Neural progenitor cell (in vitro differentiated cells): ENCODE measurements at places on chromosomes 2 and 18.
A peak's percentile ranks its signal among the peaks of the same experiment; 100 is the strongest.

DNA sequence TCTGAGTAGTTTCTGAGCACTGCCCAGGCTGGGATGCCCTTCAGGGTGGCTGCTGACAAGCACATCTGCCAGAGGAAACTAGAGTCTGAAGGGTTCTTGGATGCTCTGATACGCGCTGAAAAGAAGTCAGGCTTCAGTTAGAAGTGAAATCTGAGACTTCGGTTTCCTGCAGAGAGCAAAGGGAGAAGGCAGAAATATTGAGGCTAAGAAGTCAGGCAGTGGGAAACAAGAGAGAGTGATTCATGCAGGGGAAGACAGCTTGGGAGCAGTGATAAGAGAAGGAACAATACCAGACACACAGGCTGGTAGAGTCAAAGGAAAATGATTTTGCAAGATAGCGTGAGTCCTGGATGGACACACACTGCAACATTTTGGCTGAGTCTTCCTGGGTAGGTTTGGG lies 51.0 kb upstream of the BOD1L2 start:
- DNase-seq, result peak; percentile 40

DNA sequence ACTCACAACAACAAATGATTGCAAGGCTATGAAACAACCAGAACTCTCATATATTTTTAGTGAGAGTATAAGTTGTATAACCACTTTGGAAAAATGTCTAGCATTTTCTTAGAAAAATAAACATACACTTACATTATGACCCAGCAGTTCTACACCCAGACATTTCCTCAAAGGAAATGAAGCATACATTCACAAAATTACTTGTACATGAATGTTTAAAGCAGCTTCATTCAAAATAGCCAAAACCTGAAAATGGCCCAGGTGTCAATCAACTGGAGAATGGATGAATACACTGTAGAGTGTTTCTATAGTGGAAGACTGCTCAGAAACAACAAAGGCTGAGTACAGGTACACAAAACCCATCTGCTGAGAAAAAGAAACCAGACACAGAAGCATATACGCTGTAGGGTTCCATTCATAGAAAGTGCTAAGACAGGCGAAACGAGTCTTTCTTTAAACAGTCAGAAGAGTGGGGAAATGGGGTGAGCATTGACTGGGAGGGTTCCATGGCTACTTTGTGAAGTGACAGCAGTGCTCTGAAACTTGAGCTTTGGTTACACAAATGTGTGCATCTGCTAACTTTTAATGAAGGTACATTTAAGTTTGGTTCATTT lies 799.0 kb downstream of the DCDC2C start:
- no peak for DNase-seq

DNA sequence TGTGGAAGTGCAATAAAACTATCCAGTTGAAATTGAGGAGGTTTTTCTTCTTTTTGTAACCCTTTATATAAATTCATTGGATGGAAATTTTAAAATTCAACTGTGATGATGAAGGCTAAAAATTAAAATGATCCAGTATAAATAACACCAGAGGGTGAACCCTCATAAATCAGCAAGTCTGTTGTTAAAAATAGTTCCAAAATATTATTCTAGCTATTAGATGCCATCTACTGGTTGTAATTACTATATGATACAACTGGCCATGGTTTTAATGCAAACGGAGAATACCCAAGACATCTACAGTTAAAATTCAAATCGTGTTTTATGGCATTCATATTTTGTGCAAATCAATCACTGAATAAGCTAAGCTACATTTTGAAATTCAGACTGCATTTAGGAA lies 53.8 kb downstream of the TMEM200C start:
- no peak for DNase-seq

- DNase-seq, result no peak
These were observed 5.5 kb downstream of the MEX3C start for GRCh38 chr18:51192026-51192425.

GRCh38 chr2:218567797-218568189 lies 358 bp downstream of the USP37 start:
- no peak for DNase-seq

GRCh38 chr2:130787841-130788240 lies 32.5 kb downstream of the AMER3 start:
- DNase-seq, result no peak

DNA sequence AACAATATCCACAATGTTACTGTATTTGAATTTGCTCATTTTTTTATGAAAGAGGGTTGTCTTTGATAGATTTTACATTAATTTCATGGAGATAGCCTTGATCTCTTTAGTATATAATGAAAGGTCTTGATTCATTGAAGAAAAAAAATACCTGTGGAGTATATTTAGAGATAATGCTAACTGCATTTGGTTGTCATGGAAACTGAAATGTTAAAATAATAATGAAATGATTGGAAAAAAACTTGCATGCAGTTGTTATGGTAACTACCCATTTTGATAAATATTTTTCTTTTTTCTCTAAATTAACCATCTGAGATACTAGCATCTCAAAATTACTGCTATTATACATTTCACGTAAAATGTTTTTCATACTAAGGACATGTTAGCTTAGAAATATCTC lies 712.7 kb upstream of the FAM98A start:
- no peak for DNase-seq

DNA sequence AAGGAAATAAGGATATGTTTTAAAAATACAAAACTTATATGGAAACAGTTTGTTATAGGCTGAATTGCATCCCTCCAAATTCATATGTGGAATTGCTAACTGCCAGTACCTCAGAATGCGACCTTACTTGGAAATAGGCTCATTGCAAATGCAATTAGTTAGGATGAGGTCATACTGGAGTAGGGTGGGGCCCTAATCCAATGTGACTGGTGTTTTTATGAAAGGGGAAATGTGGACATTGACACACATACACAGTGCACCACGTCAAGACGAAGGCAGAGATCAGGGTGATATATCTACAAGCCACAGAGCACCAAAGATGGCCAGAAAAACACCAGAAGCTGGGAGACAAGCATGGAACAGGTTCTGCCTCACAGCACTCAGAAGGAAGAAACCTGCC lies 494.2 kb downstream of the TSN start:
- DNase-seq, result no peak

DNA sequence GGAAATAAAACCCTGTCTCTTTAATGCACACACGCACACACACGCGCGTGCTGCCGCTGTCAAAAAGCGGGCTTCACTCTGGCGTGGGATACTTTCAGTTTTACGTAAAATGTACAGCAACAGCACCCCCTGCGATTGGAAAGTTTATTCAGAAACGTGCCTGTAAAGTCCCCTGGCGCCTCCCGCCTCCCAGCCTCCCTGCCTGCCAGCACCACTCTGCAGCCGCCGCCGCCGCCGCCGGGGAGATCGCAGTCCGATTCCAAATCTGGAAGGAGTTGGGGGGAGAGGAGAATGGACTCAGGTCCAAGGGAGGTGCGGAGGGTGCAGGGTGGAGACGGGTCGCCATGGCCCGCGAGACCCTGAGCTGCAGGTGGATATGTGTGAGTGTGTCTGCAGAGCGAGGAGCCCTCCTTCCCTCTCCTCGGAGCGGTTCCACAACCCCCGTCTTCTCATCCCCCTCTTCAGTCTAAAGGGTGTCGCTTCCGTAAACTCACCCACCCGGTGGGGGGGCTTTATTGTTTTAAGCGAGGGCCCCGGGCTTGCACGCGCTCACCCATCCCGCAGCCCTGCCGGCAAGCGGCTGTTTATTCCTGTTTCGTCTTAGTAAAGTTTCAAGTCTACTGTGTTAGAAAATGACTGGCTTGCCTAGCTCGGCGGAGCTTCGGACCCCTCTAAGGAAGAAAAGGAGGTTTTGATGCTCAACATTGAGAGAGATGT lies 1.8 kb upstream of the BCL11A start:
- DNase-seq, result peak; percentile 85

DNA sequence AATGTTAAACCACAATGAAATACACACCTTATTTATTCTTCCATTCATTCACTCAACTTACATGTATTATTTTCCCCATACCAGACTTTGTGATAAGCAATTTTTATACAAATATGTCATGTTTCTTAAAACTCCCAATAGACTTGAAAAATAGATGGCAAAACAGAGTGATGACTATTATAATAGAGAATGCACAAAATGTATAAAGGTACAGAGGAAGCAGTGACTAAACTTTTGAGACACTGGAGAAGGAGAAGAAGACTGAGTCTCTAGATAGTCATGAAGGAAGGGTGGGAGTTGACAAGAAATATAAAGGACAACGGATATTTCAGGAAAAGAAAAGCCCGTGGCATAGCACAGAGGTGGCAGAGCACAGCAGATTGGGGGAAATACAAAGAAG lies 198.1 kb upstream of the SLC39A10 start:
- no peak for DNase-seq

GRCh38 chr2:122697415-122697814 lies 942.0 kb downstream of the TSN start:
- no peak for DNase-seq

- DNase-seq, result no peak
These were observed 577.3 kb downstream of the EPHA4 start for GRCh38 chr2:220994846-220995245.

- no peak for DNase-seq
These were observed 341.5 kb upstream of the ATP5MC3 start for GRCh38 chr2:175523001-175523400.

DNA sequence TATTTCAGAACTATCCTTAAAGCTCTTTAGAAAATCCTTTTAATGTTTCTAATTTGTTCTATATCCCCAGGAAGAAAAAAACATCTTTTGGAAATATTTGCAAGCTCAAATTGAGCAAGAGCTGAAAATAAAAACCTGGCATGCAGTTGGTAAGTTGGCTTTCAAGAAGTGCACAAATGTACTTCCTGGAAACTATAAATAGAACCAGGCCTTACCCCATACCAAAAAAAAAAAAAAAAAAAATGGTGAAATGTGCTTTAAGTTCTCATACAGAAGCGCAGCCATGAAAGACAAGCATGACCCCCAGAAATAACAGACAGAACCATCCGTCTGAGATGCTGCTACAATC lies 178.5 kb downstream of the HDAC4 start:
- no peak for DNase-seq

DNA sequence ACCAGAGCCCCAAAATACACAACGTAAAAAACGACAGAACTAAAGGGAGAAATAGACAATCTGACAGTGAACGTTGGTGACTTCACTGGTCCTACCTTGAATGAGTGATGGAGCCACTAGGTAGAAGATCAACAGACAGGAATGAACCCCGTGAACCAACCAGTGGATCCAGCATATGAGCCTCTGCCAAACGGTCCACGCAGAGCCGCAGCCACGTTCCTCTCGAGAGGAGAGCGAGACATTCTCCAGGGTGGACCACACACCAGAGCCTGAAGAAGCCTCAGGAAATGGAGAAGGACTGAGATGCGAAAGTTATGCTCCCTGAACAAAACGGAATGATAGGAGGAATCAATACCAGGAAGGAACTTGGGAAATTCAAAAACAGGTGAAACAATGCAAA lies 178.4 kb downstream of the RTP5 start:
- DNase-seq, result no peak

- no peak for DNase-seq
These were observed 165.7 kb upstream of the KCNJ3 start for GRCh38 chr2:154532763-154533162.

- no peak for DNase-seq
These were observed 208.3 kb upstream of the SYT4 start for GRCh38 chr18:43485545-43485963.

DNA sequence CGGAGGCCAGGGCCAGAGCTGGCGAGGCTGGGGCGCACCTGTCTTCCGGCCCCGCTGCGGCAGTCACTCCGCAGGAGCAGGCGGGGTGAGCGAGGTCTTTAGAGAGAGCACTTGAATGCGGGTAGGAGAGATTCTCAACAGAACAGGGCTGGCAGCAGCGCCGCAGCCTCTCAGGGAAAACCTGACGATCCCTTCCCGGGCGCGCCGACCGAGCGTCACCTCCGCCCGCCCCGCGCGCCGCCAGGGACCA lies 526 bp downstream of the PRKRA start:
- DNase-seq, result no peak

DNA sequence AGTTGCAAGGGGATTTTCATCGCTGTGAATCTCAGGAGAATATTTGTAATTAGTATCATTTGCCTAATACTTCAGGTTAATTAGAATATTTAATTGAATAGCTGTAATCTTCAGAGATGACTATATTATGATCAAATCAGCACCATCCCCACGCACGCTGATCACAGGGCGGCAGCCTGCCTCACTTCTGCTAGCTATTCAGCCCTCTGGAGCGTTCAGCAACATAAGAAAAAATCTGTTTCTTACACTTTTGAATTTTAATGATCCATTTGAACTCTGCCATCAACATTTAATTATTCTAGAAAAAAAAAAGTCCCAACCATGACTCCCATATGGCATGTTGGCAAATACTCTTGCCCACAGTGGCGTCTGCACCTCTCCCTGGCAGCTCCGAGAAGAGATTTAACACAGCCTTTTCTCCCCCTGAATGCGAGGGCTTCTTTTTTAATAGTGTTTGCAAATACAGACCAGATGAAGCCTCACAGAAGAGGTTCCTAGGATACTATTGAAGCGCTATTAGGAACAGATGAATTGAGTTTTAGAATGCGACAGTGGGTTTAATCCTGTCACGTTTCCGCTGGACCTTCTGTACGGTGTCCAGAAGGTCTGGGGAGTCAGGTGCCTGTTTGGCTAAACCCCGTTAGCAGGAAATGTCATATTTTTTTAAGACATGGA lies 731.9 kb upstream of the SALL3 start:
- peak; percentile 28 for DNase-seq

GRCh38 chr18:70469916-70470315 lies 181.1 kb downstream of the SOCS6 start:
- DNase-seq, result peak; percentile 8

DNA sequence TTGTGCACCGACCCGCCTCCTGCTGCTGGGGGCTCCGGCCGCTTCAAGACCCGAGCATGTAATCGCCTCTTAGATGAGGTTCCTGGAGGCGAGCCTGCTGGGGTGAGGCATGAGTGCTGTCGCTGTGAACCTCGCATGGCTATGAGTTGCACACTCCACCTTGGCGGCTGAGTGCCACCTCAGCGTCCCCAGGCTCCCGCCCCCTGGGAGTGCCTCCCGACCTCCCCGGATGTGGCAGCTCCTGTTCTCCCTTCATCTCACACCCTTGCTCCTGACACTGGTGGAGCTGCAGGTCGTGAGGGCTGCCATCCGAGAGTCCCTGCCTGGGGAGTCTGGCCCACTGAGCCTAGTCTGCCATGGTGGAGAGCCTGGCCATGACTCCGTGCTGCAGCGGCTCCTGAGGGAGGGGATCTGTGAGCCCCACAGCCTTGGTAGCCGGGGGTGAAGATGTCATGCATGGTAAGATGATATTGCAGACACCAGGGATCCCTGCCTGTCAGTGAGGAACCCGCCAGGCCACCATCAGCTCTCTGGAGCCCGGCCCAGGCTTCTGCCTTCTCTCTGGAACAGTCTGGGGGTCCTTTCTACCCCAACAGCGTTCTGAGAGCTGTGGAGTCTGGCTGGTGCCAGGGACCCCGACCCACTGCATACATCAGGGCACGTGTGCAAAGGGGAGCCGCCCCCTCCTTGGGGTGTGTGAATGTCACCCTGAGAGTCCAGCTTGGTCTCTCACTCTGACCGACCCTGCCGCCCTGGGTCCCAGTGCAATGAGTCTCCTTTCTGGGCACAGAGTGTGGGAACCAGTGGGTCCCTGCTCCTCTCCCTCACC lies 61.6 kb upstream of the HS6ST1 start:
- DNase-seq, result no peak

GRCh38 chr2:204654669-204655068 lies 109.4 kb downstream of the PARD3B start:
- no peak for DNase-seq
